ENCODE measurements at places on chromosomes 1 and 21.

DNA sequence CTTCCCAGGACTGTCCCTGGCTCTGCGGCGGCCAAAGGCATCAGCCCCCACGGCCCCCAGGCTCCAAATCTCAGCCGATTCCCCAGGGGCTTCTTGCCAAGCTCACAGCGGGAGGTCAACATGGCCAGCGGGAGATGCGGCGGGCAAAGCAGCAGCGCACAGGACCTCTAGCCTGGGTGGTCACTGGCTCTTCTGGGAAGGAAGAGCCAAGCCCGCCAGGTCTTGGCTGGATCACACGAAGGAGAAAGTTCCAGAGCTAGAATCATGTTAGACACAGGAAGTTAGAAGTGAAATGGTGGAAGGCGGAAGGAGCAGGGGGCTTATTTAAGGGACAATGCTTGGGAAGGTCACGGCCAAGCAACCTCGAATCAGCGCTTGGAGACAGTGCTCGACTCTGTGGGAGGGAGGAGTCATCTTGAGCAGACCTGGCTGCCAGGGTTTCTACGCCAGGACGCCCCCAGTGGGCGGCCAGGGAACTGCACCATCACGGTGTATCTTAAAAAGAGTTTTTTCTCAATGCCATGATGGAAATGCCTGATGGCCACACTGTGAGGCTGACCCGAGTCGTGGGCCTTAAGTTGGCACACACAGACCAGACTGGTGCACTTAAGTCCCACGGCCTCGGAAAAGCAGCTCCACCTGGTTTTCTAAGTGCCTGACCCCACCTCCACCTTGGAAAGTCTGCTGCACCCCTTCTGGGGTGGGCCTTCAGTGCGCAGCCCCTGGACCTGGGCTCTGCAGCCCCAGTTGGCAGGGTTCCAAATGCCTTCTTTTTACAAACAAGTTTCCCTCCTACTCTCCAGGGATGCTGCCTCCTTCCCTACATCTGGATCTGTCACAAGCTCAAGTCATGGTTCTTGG is 29.3 kb downstream of the SLC66A1 start:
- DNase-seq = peak; percentile 85

DNA sequence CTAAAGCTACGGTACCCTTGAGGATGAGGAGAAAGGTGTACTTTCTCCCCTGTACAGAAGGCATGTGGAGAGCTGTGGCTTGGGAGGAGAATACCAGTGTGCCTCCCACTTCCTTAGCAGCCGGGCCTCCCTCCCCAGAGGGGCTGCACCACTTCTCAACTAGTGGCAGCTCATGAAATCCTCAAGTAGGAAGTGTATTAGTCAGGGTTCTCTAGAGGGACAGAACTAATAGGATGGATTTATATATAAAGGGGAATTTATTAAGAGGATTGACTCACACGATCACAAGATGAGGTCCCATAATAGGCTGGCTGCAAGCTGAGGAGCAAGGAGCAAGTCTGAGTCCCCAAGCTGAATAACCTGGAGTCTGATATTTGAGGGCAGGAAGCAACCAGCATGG is 53.1 kb upstream of the PPP2R5A start:
- DNase-seq = no peak

GRCh38 chr1:196661345-196661744 is 9.5 kb downstream of the CFH start:
- no peak for DNase-seq

DNA sequence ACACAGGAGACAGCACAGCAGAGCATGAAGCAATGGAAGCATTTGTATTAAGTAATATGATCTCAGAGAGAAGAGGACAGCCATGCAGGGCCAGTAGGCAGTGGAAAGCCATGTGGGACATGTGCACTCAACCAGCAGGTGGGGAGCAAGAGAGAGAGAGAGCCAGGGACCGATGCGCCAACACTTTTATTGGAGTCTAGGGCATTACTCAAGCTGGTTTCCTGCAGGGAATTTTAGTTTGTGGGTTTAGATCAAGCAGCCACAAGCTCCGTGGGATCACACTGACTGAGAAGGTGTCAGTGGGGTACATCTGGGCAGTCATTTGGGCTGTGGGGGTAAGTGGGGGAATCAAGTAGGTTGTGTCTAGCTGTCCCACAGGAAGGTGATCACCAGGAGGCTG is 137.1 kb downstream of the PCBP3 start:
- DNase-seq = no peak

GRCh38 chr1:2962061-2962460 is 59.2 kb upstream of the ACTRT2 start:
- no peak for DNase-seq

- DNase-seq = no peak
Measured at GRCh38 chr1:90761781-90762589, 44.9 kb upstream of the BARHL2 start.

- no peak for DNase-seq
Measured at GRCh38 chr1:70358921-70359564, 4.5 kb upstream of the ANKRD13C start.

DNA sequence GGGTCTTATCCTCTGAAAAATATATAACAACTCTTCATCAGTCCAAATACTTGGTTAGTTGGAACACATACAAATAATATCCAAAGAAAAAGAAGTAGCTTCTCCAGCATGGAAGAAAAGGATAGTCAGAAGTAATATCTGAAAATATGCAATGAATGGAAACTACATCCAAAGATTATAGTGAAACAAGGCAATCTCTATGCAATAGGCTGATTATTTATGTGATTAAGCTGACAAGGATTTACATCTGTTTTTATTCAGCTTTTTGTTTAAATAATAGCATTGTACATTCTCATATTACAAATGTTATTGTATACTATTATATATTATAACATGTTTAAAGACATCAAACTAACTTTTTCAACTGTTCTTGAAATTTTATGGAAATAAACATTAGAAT is 15.3 kb upstream of the TGFBR3 start:
- DNase-seq = no peak

- DNase-seq = peak; percentile 28
Measured at GRCh38 chr1:29364101-29364678, 127.9 kb downstream of the PTPRU start.

- no peak for DNase-seq
Measured at GRCh38 chr1:210437111-210437510, 108.4 kb downstream of the HHAT start.

DNA sequence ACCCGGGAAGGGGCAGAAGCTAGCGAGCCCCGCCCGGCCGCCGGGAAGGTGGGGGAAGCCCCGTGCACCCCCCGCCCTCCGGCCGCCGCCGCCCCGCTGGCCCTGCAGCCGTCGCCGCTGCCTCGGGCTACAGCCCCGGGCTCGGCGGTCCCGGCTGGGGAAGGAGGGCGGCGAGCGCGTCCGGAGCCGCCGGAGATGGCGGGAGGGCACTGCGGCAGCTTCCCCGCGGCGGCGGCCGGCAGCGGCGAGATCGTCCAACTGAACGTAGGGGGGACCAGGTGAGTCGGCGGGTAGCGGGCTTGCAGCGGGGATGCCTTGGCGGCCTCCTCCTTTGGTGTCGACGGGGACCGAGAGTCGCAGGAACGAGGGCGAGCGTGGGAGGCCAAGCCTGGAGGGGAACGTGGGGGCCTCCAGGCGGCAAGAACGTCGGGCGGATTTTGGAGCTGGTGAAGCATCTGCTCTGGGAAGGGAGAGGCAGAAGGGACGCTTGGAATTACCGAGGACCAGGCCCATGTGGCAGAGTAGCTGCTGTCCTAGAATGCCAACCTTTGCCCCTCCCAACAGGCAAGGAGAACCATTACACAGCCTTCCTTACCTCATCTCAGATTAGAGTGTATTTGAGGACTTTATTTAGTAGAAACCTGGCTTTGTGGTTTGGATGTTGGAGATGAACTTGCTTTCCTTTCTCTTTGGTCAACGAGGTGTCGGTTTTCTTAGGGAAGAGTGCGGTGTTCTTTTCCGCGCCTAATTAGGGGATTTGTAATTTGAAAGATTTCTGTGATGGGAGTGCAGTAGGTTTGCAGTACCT is 591 bp downstream of the KCTD3 start:
- peak; percentile 78 for DNase-seq

DNA sequence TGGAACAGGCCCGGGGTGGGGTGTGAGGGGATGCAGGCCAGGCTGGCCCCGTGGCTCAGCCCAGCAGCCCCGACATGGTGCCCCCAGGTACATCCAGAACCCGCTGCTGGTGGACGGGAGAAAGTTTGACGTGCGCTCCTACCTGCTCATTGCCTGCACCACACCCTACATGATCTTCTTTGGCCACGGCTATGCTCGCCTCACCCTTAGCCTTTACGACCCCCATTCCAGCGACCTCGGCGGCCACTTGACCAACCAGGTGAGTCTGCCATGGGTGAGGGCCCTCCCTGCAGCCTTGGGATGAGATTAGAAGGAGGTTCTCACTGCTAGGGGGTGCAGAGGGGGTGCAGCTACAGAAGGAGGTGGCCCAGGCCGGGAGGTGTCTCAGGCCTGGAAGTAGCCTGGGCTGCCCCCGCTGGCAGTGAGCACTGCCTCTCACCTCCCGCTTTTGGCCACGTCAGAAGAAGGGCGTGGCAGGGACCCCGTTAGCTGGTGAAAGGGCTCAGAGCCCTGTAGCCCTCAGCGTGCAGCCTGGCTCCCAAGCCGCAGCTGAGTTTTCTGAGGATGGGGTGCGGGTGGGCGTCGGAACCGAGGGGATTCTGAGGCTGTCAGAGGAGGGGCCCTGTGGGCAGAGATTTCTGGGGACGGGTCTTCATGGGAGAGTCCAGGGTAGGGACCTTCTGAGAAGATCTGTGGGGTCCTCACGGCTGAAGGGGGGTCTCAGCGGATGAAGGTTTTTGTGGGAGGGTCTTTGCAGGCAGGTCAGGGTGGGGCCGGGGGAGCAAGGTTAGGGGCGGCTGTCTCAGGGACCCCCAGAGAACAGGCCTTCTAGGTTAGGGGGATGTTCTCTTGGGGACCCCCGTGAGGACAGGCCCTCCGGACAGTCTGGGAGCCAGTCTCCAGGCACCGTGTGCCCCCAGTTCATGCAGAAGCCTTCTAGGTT is 10.4 kb downstream of the TTLL10 start:
- no peak for DNase-seq

GRCh38 chr1:241847540-241847795 is 536 bp upstream of the EXO1 start:
- DNase-seq = no peak

DNA sequence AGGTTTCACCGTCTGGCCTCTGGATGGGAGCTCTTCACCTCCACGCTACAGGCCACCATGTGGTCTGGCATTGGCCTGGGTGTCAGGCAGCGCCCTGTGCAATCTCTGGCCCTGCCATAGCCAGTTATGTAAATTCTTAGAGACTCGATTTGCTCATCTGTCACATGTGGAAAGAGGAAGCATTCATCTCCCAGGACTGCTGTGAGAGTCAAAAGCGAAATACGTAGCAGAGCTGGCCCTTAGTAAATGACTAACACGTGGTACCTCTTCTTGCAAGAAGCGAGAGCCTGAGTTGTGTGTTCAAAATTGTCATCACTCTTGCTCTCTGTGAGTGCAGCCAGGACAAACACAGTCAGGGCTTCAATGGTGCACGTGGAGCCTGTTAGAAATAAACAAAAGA is 159.0 kb upstream of the BACE2 start:
- no peak for DNase-seq

DNA sequence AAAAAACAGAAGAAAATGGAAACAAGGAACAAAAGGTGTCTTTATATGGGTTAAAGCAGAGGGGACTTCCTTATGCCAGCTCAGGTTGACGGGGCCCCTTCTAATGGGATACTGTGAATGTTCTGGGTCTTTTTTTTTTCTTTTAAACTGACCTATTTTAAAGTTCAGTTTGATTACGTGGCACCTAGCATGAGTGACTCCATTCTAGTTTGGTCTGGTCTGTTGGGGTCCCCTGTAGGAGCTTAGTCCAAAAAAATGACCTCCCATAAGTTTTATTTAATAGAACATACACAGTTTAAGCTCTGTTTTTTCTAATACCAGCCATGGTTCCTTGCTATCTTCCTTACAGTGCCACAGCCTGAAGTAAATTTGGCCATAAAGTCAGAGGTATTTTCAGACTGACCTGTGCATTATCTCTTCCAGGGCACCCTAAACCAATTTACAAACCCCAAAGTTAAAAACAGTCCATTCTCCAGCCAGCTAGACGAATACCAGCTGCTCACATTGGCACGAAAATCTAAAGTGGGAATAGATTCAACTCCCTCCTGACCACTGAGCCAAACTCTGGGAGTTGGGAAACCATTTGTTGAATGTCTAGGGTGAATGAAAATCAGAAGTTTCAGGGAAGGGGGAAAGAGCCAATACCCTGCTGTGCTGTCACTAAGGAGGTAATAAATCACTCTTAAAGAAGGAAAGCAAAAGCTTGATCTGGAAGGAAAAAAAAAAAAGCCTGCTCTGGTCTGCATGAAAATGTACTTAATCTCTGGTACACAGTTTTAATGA is 42.4 kb downstream of the AKNAD1 start:
- DNase-seq = no peak

GRCh38 chr1:117959364-117959763 is 29.8 kb downstream of the WDR3 start:
- no peak for DNase-seq

DNA sequence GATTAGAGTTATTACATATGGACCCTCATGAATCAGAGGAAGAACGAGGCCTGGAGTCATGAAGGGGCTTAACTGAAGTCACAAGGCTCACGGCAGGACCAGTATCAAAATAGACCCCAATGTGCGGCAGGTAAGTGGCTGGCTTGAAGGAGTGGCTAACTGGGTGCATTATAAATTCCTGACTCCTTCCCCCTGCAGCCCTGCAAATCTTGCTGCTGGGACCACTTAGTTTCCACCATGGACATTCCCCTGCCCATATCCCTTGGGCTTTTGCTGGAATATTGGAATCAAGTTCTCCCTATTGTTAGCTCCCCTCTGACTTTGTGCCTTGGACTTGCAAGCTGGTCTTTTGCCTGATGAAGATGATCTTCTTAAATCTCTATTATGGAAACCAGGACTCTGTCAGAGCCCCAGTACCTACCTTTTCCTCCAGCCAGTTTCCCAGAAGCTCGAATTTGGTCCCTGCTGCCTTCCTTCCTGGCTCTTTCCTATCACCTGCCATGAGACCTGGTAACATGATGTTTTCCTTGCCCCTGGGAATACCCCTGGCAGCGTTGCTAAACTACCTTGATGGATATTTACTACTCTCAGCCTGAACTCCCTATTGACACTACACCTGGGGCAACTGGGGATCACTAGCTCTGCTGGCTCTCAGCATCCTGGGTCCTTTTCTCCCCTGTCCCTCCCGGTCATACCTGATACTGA is 156.0 kb upstream of the JUN start:
- DNase-seq = peak; percentile 21

- DNase-seq = no peak
Measured at GRCh38 chr21:45850181-45850580, 131.4 kb upstream of the COL6A1 start.
